ENCODE measurements at places on chromosomes 16 and 17. TPM values are rescaled to one million over a fixed set of nuclear protein-coding genes. Genes with fewer than 3 reads are reported as not detected.

The NPIPA2 gene
- 0.72 TPM for total RNA-seq

DNA sequence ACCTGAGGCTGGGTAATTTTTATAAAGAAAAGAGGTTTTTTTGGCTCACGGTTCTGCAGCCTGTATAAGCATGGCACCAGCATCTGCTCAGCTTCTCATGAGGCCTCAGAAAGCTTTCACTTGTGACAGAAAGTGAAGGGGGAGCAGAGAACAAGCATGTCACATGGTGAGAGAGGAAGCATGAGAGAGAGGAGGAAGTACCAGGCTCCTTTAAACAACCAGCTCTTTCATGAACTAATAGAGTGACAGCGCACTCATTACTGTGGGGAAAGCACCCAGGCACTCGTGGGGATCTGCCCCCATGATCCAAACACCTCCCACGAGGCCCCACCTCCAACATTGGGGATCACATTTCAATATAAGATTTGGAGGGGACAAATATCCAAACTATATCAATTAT, 86.8 kb downstream of the USP32 start:
- H3K27ac ChIP-seq, result no peak overlapping the region
- no peak overlapping the region for H3K4me3 ChIP-seq
- no peaks in the 10 kb centered on the region for H3K36me3 ChIP-seq
- no peaks in the 10 kb centered on the region for H3K4me1 ChIP-seq
- no peaks in the 10 kb centered on the region for H3K27me3 ChIP-seq

The TLCD3B gene
- total RNA-seq, result not detected

GRCh38 chr17:29776026-29776425, 153.3 kb upstream of the CORO6 start:
- no peaks in the 10 kb centered on the region for H3K36me3 ChIP-seq
- H3K27me3 ChIP-seq, result no peaks in the 10 kb centered on the region
- no peak overlapping the region for H3K4me3 ChIP-seq
- no peak for DNase-seq

DNA sequence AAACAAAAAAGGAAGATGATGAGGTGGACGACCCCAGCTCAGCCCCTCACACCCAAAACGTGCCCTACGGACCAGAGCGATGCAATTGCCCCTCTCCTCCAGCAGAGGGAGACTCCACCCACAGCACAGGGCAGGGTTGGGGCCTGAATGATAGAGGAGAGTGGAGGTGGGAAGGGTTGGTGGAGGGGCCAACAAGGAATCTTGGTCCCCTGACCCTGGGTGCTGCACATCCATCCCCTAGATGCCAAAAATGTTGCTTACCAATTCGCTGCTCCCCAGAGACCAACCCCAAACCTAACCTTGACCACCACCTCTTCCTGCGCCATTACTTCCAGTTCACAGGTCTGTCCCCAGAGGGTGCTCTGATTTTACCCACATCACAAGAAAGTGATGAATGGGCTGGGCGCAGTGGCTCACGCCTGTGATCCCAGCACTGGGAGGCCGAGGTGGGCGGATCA, 12.9 kb downstream of the P2RX5 start:
- DNase-seq, result peak; percentile 98
- peaks cover 4% of the 10 kb centered on the region for H3K27me3 ChIP-seq
- no peak overlapping the region for H3K4me3 ChIP-seq
- H3K4me1 ChIP-seq, result peaks cover 2% of the 10 kb centered on the region

DNA sequence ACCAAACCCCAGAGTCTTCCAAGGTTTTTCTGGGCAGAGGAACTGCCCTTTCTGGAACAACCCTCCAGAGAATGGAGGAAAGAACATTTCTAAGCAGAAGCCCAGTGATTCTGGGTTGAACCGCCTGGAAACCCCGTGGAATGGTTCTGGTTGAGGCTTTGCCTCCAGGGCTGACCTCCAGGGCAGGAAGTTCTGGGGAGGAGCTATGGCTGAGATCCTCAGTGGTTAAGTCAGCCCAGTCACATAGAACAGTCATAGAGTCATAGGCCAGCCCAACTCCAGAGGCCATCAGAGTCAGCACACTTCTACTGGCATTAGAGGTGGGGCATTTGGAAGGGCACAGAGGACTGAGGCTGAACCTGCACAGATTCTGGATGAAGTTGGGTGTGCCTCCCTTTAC, 65.9 kb downstream of the SPACA3 start:
- no peak overlapping the region for H3K4me3 ChIP-seq
- H3K27ac ChIP-seq, result no peak overlapping the region
- H3K27me3 ChIP-seq, result no peaks in the 10 kb centered on the region
- H3K36me3 ChIP-seq, result no peaks in the 10 kb centered on the region
- H3K4me1 ChIP-seq, result no peaks in the 10 kb centered on the region
- no peak for DNase-seq

The CCL4L2 gene
- total RNA-seq, result not detected

DNA sequence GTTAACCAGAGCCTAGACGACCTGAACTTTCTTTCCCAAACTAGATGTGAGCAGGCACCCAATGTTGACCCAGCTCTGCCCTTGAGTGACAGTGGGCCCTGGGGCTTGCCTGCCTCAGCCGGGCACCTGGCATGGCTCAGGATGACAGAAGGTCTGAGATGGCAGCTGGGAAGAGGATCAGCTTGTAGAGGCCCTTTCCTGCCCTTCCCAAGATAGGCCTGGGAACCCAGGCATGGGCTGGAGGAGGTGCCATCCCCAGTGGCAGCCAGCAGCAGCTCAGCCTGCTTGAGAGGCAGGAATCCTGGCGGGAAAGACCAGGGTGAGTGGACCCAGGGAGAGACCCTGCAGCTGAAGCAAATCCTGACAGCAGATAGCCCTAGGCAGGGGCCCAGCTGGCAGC, 59.1 kb downstream of the PIPOX start:
- H3K4me1 ChIP-seq, result no peaks in the 10 kb centered on the region
- no peak for DNase-seq
- peaks cover 29% of the 10 kb centered on the region for H3K36me3 ChIP-seq
- H3K4me3 ChIP-seq, result no peak overlapping the region
- H3K27me3 ChIP-seq, result no peaks in the 10 kb centered on the region
- H3K27ac ChIP-seq, result no peak overlapping the region

DNA sequence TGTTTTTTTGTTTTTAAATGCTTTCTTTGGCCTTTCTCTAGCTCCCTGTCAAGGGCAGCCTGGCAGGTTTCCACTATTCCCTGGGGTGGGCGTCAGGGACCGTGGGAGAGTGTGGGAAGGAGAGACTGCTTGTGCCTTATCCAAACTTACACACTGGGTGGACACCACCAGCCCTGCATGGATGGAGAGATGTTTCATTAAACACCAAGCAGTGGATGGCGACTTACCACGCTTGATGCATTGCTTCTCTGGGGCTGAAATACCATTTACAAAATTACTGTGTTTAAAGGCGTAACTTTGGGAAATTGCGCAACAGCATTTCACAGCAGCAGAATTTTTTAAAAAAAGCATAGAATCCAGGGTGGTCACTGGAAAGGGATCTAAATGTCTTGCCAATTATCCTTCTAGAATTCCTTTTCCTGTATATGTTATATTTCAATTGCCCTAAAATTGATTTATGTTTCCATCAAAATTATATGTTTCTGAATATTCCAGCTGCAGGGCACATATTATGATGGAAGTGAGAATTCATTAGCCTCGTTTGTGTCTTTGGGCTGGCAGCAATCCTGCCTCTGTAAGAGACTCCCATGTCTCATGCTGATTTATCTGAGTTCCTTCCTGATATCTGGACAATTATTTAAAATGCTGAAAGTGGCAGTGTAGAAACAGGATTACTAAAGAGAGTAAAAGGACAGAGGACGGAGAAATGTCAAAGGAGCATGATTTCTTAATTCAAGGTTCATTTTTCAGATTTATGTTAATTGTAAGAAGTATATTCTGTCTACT, 247.3 kb downstream of the GRIN2A start:
- no peak for DNase-seq
- no peak overlapping the region for H3K4me3 ChIP-seq
- no peak overlapping the region for H3K27ac ChIP-seq
- no peaks in the 10 kb centered on the region for H3K36me3 ChIP-seq

- no peak overlapping the region for H3K27ac ChIP-seq
- H3K4me1 ChIP-seq, result peaks cover 19% of the 10 kb centered on the region
- DNase-seq, result no peak
- no peak overlapping the region for H3K4me3 ChIP-seq
- peaks cover 21% of the 10 kb centered on the region for H3K36me3 ChIP-seq
- H3K27me3 ChIP-seq, result peaks cover 9% of the 10 kb centered on the region
Observed at GRCh38 chr16:83814659-83814985, 6.8 kb downstream of the HSBP1 start.

The HS3ST4 gene
- not detected for total RNA-seq

DNA sequence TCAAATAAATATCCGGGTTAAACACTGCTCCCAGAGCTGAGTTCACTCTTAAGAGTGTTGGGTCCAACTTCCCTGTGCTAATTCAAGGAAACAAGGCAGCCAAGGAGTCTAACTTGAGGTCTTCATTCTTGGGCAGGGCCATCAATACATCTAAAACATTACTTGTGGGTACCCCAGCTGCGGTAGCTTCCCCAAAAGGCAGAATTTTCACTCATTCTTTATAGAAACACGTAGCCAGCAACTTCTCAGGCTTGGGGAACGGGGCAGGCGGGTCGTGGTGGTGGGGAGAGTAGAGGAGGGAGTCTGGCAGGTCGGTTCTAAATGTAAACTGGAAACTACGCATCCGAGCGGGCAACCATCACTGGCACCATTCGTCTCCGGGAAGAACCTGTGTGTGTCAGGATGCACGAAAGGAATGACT, 666 bp upstream of the METTL9 start:
- peak overlapping the region; percentile 76 for H3K4me3 ChIP-seq
- peak; percentile 75 for DNase-seq
- H3K36me3 ChIP-seq, result no peaks in the 10 kb centered on the region
- peak overlapping the region; percentile 91 for H3K27ac ChIP-seq

- H3K27me3 ChIP-seq, result no peaks in the 10 kb centered on the region
- H3K36me3 ChIP-seq, result no peaks in the 10 kb centered on the region
- H3K4me1 ChIP-seq, result peaks cover 27% of the 10 kb centered on the region
- DNase-seq, result peak; percentile 23
Observed at GRCh38 chr17:8611619-8612298, 18.8 kb downstream of the MYH10 start.

- no peak overlapping the region for H3K4me3 ChIP-seq
- DNase-seq, result no peak
- H3K27me3 ChIP-seq, result no peaks in the 10 kb centered on the region
- H3K4me1 ChIP-seq, result peaks cover 6% of the 10 kb centered on the region
- H3K27ac ChIP-seq, result no peak overlapping the region
- H3K36me3 ChIP-seq, result peaks cover 4% of the 10 kb centered on the region
Observed at GRCh38 chr16:70422543-70422942, 16.4 kb downstream of the ST3GAL2 start.

The CDH1 gene
- 1.1 TPM for total RNA-seq

- no peaks in the 10 kb centered on the region for H3K27me3 ChIP-seq
- no peak overlapping the region for H3K27ac ChIP-seq
- no peak overlapping the region for H3K4me3 ChIP-seq
- DNase-seq, result peak; percentile 58
- peaks cover 3% of the 10 kb centered on the region for H3K4me1 ChIP-seq
Observed at GRCh38 chr17:78897664-78898047, 5.3 kb downstream of the CEP295NL start.

DNA sequence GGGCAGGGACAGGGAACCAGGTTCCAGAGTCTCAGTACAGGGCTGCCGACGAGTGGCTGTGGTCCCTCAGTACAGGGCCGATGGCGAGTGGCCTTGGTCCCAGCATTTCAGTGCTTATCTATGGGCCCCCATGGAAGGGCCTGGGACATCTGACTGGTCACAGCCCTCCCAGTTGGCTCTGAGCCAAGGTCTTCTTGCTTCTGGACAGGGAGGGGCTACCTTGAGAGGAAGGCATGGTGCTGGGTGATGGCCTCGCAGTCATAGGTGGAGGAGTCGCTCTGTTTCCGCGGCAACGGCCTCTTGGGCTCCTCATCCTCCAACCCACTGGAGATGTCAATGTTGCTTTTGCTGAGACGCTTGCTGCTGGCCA, 32.5 kb downstream of the PIMREG start:
- H3K4me1 ChIP-seq, result peaks cover 4% of the 10 kb centered on the region
- no peaks in the 10 kb centered on the region for H3K27me3 ChIP-seq
- no peaks in the 10 kb centered on the region for H3K36me3 ChIP-seq
- no peak overlapping the region for H3K4me3 ChIP-seq
- peak; percentile 52 for DNase-seq
- no peak overlapping the region for H3K27ac ChIP-seq

DNA sequence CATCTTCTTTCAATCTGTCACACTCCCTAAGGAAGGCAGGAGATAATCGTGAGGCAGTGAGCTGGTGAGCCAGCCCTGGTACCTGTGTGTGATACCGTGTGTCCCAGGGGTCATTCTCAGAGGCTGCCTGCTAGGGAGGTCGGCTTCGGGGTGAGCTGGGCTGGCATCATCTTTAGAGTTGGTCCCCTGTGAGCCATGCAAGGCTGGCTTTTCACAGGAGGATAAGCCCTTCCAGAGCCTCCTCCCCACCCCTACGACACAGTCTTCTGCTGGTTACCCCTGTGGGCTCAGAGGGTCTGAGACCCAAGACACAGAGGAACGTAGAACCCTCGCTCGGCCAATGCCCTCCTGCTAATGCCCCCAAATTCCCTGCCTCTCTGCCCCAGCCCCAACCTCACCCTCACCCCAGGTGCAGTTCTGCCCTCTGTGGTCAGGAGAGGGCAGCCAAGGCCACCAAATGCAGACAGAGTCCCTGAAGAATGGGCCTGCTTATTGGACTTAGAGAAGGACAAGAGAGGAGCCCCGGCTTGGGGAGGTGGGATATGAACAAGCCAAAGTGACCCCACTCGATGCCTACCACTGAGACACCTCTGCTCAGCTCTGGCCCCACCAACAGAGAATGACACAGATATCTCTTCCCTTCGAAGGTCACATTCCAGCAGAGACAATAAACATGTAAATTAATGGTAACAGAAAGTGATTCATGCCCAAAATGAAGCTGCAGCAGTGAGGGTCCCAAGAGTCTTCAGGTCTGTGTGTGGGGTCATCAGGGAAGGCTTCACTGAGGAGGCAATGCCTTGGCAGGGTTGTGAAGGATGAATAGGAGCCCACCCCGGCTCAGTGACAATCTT, 80.8 kb upstream of the CCL1 start:
- H3K27me3 ChIP-seq, result no peaks in the 10 kb centered on the region
- no peak for DNase-seq
- no peak overlapping the region for H3K27ac ChIP-seq
- no peak overlapping the region for H3K4me3 ChIP-seq

The AANAT gene
- not detected for total RNA-seq

- no peak overlapping the region for H3K27ac ChIP-seq
- no peaks in the 10 kb centered on the region for H3K36me3 ChIP-seq
- H3K4me1 ChIP-seq, result peaks cover 2% of the 10 kb centered on the region
Observed at GRCh38 chr17:21352981-21353265, 23.2 kb upstream of the KCNJ12 start.

The KRTAP9-1 gene
- total RNA-seq, result not detected

The MSLN gene
- total RNA-seq, result 1.2 TPM

- no peak for DNase-seq
- H3K27ac ChIP-seq, result no peak overlapping the region
- H3K4me1 ChIP-seq, result no peaks in the 10 kb centered on the region
Observed at GRCh38 chr17:70370816-70371215, 201.5 kb downstream of the KCNJ2 start.

GRCh38 chr16:3035289-3035971, 1.3 kb downstream of the BICDL2 start:
- no peak overlapping the region for H3K27ac ChIP-seq
- H3K27me3 ChIP-seq, result peaks cover 70% of the 10 kb centered on the region
- no peak for DNase-seq
- H3K36me3 ChIP-seq, result no peaks in the 10 kb centered on the region
- no peak overlapping the region for H3K4me3 ChIP-seq
- no peaks in the 10 kb centered on the region for H3K4me1 ChIP-seq

The FOXL1 gene
- 3.2 TPM for total RNA-seq
